ENCODE measurements at places on chromosomes 13 and 19.

- no peak for DNase-seq
Observed at GRCh38 chr13:82330499-82330898, 1551.8 kb downstream of the SLITRK1 start.

DNA sequence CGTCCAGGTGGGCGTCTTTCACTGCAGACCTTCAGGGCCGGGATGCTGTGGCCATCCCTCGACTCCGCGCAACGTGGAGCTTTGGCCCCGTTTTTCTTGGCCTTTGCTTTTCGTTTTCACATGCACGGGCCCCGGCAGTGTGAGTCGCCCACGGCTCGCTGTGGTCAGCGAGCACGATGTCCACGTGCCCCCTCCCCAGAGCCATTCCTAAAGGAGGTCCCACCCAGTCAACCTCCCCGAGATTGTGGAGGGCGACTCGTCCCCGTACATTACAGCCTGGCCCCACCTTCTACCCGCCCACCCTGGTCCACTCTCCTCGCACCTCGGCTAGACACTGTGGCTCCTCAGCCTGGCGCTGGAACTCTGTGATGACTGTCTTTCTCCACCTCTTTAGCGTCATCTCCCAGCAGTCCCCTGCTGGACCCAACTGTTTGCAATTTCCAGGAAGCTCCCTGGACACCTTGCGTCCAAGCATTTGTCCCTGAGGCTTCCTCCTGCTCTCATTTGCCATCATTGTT is 405 bp downstream of the ZNF446 start:
- DNase-seq, result no peak

GRCh38 chr19:5644037-5644436 is 21.2 kb downstream of the SAFB start:
- no peak for DNase-seq

GRCh38 chr19:42538841-42539709 is 10.8 kb upstream of the CEACAM1 start:
- no peak for DNase-seq

- DNase-seq, result no peak
Observed at GRCh38 chr19:15293781-15294491, 38.4 kb downstream of the BRD4 start.

DNA sequence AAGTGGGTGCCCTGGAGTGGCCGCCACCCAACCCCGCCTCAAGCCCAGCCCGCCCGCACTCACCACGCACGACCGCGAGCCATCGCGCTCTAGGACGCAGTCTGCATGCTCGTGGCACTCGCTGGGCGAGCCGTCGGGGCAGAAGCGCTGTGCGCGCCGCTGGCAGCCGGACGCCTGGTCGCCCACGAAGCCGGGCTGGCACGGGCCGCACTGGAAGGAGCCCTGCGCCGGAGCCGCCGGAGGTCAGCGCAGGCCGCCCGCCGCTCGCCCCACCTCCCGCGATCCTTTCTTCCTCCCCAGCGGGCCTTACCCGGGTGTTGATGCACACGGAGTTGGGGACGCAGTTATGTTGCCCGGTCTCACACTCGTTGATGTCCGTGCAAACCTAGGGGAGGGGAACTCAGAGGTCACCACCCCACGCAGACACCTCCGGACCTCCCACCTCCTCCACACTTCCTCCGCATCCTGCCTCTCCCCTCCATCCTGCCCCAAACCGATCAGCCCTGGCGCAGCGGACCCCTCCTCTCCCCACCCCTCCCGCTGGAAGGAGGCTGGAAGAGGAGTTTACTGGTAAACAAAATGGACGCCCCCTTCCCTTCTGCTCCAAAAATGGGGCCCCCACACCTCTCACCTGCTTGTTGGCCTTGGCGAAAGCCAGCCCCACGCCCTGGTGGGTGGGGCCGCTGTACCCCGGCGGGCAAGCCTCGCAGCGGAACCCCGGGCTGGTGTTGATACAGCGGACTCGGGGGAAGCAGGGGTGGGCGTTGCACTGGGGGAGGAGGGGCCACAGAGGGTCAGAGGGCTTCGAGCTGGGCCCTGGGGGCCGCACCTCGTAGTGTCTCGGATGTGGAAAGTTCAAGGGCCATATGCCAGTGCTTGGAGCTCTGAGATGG is 2.3 kb downstream of the COMP start:
- no peak for DNase-seq

DNA sequence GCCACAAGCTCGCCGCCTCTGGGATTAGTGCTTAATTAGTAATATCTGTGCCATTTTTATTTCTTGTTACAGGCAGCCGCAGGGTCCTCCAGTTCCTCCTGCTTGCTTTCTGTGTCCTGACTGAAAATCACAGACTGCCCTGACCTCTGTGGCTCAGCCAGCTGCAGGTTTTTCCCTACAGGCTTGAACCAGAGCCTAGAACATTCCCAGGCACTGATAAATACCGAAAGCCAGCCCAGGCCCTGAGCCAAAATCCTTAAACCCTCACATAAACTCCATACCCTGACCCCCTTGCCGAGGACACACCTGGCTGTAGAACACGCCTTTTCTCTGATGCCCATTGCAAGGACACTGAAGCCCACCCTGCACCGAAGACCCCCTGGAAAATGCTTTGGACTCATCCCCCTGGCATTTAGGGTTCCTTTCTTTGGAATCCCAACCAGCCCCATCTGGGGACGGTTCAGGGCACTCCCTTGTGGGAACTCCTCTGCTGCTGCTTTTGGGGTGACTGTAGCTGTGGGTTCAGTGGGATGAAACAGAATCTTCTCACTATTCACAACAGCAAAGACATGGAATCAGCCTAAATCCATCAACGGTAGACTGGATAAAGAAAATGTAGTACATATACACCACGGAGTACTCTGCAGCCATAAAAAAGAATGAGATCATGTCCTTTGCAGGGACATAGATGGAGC is 15.5 kb downstream of the DPP9 start:
- no peak for DNase-seq

Measured in activated CD4-positive, alpha-beta T cell treated with anti-CD3 and anti-CD28 coated beads for 48 hours (primary cell).